H4 (cell line): ENCODE measurements at places on chromosomes 12 and 14. TPM values are rescaled to one million over a fixed set of nuclear protein-coding genes. Genes with fewer than 3 reads are reported as not detected.
A peak's percentile ranks its signal among the peaks of the same experiment; 100 is the strongest.

Gene PYM1
- 36.1 and 47.4 TPM in 2 replicates for total RNA-seq

GRCh38 chr12:102010265-102010994, 51.4 kb downstream of the WASHC3 start:
- DNase-seq = no peak

DNA sequence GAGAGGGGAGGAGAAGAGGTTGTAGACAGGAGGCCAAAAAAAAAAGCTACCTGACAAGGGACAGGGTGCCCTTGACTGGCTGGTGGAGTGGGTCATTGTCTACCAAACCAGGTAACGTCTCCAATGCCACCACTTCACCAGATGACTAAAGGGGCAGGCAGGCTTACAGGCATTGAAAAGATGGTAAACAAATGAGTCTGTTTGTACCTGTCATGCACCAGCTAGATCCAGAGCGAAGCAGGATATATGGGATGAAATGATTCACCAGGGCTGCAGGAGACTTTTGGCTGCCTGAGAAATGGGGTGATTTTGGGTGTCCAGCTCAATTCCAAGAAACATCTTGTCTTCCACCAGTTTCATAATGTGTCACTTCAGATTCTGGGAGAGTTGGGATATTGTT, 4.0 kb downstream of the C12orf54 start:
- no peak for DNase-seq

Gene SOAT2
- 0.06 TPM in 1 of 2 replicates, not detected in the other for total RNA-seq

Gene TPPP2
- not detected in 2 replicates for total RNA-seq

DNA sequence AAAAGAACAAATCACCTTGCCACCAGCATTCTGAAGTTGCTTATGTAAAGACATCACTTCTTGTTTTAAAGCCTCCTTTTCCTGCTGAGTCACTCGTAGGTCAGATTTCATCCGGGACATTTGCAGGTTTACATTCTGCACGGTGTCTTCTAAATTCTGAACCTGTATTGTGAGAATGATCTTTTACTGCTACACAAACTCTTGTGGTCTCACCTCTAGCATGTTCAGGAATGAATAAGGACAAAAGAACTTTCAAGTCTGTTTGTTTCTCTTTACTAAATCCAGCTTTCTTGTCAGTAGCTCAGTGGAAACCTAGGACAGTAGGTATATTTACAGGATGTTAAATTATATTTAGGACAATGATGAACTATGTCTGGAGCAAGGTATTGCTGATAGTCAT, 73.5 kb upstream of the SAV1 start:
- DNase-seq = peak; percentile 57

DNA sequence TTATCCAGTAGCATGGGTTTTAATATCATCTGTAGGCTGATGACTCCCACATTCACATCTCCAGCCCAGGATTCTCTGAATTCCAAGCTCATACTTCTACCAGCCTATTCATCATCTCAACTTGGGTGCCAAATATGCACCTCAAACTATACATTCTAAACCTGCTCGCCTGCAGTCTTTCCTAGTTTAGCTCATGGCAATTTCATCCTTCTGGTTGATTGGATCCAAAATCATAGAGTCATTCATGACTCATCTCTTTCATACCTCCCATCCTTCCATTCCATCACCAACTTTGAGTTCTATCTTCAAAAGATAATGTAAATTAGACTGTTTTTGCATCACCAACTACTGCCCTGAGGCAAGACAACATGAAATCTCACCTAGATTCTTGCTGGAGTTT, 99.7 kb upstream of the EGLN3 start:
- DNase-seq = no peak

Gene CACNA2D4
- total RNA-seq = not detected in 2 replicates
